ENCODE measurements at places on chromosomes 2 and 18.
A peak's percentile ranks its signal among the peaks of the same experiment; 100 is the strongest.

- DNase-seq = no peak
Observed at GRCh38 chr18:30705943-30706342, 336.6 kb downstream of the DSC3 start.

GRCh38 chr18:24986666-24987302, 365.2 kb downstream of the ZNF521 start:
- no peak for DNase-seq

- no peak for DNase-seq
Observed at GRCh38 chr18:70310560-70311320, 21.9 kb downstream of the SOCS6 start.

DNA sequence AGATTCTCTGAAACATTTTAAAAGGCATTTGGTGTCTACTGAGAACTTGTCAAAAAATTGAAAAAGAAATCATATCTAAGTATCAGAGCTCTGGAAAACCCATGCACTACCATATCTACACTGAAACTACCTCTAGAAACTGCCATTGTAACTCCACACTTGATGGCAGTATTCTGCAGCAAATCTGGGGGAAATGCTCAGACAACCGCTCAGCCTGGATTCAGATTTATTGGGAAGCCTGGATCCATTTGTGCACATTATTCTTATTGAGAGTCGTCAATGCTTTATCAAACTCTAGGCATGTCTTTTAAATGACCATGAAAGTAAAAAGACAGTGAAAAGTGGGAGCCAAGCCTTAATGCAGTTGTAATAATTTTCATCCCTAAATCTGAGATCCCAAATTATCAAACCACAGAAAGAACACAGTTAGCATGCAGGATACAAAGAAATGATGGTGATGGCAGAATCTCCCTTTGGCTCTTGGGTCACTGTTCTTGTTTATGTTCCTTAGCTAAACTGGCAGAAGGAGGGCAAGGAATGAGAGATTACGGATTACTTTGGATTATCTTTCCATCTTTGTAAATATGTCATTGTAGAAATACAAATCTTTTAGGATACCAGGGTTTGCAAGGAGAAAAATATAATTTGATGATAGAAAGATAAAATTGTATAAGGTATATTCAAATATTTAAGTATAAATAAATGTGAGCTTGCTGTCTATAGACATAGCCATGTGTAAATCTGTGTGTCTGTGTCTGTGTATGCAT, 512.1 kb upstream of the SYT4 start:
- DNase-seq = no peak

DNA sequence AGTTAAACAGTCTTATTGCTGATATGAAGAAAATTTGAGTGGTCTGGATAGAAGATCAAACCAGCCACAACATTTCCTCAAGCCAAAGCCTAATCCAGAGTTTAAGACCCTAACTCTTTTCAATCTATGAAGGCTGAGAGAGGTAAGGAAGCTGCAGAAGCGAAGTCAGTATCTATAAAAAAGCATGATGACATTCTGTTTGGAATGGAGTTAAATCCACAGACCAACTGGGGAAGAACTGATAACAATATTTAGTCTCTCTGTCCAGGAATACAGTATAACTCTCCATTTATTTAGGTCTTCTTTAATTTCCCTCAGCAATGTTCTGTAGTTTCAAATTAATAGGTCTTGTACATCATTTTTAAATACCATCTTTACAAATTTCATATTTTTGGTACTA, 16.0 kb downstream of the PIGN start:
- no peak for DNase-seq

DNA sequence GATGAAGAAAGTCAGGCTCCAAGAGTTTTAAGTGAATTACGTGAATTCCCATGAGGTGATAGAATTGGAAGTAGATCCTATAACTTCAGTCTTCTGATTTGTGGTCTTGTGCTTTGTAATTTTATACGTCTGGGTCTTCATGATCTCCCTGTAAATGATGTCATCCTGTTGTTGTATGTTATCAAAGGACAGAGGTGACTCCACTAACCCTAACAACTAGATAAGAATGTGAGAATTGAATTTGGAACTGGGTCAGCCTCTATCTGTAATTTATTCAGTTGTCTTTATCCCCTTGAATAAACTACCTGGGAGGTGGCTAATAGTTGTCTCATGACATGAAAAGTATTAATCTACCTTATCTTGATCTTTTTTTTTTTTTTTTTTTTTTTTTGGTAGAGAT, 86.4 kb upstream of the B3GNT2 start:
- DNase-seq = no peak

GRCh38 chr2:30253873-30254684, 22.7 kb downstream of the LBH start:
- no peak for DNase-seq

DNA sequence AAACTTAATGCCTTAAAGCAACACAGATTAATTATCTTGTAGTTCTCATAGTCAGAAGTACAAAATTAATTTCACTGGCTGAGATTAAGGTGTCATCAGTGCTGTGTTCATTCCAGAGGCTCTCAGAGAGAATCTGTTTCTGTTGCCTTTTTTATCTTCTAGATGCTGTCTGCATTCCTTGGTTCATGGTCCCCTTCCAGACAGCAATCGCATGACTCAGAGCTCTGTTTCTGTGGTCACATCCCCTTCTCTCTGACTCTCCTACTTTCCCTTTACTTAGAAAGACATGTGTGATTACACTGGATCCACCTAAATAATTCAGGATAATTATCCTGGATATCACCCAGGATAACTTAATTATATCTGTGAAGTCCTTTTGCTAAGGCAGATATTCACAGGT, 148.6 kb downstream of the MAIP1 start:
- DNase-seq = no peak

GRCh38 chr2:229815858-229816257, 101.5 kb upstream of the DNER start:
- DNase-seq = peak; percentile 40

GRCh38 chr2:160747501-160748170, 254.0 kb upstream of the RBMS1 start:
- DNase-seq = peak; percentile 38

DNA sequence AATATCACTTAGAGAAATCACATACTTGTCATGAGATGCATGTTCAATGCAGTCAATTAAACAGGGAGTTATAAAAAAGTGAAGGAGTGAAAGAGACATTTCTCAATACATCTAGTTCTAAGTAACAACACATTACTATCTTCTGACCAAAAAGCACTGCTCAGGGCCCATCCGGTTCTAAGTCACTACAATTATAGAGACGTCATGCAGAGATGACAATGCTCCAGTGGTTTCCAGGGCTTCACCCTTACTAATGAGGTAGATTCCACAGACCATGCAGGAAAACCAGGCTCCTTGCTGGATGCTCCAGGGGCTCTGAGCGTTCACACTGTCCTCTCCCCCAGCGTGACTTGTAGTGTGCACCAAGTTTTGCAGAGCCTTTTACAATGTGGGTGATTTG, 88.0 kb downstream of the FTCDNL1 start:
- DNase-seq = no peak

- DNase-seq = no peak
Observed at GRCh38 chr2:240210198-240210965, 69.9 kb upstream of the OTOS start.

DNA sequence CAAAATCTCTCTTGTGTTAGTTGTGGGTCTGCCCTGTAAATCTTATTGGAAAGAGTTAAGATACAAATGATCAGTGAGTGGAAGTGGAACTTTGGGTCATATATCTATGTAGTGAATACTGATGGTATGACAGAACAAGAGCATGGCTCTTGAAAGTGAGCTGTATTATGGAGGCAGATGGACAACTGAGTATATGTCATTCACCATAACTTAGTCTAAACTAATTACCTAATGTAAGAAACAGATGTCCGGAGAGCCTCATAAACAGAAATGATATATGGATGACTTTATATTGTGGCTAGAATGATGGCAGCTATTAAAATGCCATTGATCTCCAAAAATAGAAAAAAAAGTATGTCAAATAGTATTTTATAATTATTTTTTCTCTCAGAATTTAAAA, 72.4 kb downstream of the FASTKD2 start:
- DNase-seq = no peak

GRCh38 chr2:58414506-58414905, 173.4 kb upstream of the FANCL start:
- DNase-seq = no peak

- DNase-seq = no peak
Observed at GRCh38 chr2:23322567-23323197, 62.3 kb upstream of the KLHL29 start.

DNA sequence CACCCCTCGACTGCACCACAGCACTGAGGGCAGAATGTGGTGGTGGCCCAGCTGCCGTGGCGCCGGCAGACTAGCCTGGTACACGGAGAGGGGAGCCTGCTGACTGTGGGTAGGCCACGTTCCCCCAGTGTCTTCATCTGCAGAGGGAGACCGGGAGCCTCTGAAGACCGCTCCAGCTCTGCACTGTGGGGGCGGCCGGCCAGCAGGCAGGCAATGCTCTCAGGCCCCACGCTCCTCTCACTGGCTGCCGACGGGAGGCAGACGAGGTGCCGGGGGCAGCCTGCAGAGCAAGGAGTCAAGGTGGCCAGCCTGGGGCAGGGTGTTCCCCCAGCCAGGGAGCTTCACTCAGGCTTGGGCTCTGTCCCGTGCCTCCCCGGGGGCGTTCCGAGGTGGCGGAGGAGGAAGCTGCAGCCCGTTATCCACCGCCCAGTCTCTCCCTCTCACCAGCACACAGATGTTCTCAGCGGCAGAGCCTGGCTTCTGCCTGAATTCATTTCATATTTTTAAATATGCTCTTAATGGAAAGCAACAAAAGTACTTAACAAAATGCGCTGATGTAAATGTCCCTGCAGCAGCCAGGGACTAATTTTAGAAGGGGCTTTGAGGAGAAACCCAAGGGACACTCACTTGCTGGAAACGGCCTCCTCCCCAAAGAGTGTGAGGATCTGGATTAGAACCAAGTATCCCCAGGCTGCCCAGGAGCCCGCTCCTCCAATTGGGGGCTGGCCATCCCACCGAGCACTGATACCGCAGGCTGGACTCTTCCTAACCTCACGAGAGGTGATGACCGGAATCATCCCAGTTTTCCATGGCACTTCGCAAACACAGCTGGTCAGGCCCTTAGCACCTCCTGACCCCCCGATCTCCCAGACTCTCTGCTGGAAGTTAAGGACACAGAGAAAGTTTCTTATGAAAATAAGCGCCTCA, 87.8 kb downstream of the HDAC4 start:
- DNase-seq = no peak

- no peak for DNase-seq
Observed at GRCh38 chr2:80971-81736, 34.8 kb upstream of the FAM110C start.

- DNase-seq = no peak
Observed at GRCh38 chr2:120602251-120602650, 133.4 kb upstream of the GLI2 start.

DNA sequence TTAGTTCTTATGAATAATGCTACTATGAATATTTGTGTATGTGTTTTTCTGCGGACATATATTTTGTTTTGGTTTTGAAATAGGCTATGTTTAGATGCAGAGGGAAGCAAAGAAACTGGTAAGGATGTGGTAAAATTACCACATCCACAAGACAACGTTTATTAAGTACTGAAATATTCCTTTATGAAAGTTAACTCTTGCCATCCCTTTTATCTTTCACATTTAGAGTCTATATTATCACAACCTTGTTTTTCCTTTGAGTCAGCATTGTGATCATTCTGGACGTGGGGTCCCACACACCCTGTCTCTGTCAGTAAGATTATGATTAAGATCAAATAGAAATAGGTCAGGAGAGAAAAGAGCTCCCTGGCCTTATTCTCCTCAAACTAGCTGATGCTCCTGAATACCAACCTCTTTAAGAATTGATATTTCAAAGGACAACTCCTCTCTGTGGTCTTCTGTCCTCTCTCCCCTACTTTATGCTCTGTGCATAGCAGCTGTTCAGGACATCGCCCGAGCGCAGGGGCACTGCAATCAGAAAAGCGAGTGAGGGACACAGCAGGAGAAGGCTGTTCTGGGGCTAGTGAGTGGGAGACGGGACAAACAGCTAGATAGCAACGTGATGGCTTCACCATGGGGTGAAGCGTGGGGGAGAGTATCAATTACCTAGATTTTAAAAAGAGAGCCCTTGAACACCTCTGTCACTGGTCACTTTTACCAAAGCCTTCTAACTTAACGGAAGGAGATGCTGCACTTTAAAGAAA, 12.2 kb downstream of the METAP1D start:
- DNase-seq = no peak

DNA sequence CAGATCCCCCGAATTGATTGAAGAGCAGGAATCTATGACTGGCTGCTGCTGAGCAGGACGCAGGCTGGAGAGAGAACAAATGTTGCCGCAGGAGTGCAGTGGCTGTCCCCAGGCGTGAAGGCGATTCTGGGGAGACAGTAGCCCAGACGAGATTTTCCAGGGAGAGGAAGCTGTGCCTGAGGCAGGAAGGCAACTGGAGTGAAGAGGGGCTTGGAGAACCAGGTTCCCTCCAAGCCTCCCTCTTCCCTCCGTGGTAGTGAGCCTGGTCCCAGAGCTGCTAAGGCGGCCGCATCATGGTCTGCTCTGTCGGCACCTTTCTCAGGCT, 1.3 kb upstream of the NPPC start:
- no peak for DNase-seq

DNA sequence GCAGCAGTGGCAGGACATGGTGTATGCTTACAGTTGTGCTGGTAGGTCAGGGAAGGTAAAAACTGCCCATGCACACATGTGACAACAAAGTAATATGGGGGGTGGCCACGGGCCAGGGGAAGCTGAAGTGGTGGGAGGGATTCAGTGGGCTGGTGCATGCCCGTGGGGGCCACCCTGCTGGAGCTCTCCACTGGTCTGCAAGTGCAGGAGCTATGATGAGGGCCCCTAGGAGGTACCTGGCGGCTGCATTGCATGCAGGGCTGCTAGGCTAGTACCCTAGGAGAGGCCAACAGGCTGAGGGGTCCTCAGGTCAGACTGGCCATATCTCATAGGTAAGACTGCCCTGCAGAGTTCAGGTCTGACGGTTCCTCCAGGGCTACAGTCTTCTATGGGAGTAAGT, 265.9 kb downstream of the NUP35 start:
- DNase-seq = no peak

DNA sequence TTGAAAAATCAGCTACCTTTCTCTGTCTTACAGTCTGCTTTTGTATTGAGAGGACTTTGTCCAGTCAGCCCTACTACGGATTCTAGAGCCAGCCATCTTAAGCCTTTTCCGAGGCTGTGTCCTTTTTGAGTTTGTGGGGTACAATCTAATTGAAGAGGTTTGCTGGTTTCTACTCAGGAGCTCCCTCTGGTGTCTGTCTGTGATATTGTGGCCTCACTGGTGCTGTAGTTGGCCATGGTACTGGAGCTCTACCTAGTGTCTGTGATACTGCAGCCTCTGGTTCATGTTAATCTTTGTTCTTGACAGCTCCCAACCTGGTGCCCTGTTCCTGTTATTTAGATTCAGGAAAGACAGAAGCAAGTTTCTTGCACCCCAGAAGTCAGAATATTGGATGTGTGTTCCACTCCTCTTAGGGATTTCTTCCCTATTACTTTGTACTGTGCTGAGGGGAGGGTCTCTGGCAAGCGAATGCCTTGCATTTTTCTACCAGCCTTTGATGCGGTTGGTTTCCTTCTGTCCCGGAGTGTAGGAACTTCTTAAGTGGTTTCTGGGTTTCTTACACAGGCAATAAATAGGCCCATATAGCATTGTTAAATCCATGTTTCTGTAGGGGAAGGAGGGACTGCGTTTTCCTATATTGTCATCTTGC, 78.5 kb downstream of the ACSL3 start:
- peak; percentile 53 for DNase-seq

Measured in amniotic stem cell (primary cell).